ENCODE measurements at places on chromosomes 13 and 19.

DNA sequence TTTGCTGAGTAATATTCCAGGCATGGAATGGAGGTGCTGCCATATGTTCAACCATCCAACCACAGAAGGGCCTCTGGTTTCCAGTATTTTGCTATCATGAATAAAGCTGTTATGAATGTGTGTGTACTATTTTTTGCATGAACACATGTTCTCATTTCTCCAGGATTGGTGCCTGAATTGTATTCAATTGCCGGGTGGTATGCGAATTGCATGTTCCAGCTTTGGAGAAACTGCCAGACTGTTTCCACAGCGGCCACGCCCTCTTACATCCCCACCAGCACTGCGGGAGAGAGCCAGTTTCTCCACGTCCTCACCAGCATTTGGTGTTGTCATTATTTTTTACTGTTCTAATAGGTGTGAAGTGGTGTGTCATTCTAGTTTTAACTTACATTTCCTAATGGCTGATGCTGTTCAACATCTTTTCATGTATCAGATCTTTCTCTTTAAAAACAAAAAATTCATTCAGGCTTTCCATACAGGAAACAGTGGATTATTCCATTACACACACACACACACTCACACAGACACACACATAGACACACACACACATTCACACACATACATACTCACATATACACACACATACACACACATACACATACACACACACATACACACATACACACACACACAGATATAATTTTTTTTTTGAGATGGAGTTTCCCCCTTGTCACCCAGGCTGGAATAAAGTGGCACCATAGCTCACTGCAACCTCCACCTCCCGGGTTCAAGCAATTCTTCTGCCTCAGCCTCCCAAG, 154.1 kb downstream of the PTPRS start:
- no peak overlapping the region for H3K4me3 ChIP-seq
- no peak for DNase-seq
- no peaks in the 10 kb centered on the region for H3K36me3 ChIP-seq
- no peaks in the 10 kb centered on the region for H3K27me3 ChIP-seq
- no peaks in the 10 kb centered on the region for H3K4me1 ChIP-seq
- H3K27ac ChIP-seq: no peak overlapping the region

DNA sequence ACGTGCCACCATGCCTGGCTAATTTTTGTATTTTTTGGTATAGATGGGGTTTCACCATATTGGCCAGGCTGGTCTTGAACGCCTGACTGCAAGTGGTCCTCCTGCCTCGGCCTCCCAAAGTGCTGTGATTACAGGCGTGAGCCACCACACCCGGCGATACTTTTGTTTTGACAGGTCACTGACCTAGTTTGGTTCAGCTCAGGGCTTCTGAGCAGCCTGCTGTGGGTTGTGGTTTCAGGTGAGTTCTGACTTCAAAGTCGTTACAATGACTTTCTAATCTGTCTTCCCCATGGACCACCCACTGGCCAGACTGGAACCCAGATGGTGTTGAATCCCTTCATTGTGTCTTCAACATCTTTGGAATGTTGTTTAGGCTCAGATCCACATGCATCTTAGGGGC, 73.8 kb downstream of the TRPM4 start:
- H3K4me1 ChIP-seq: no peaks in the 10 kb centered on the region
- no peaks in the 10 kb centered on the region for H3K36me3 ChIP-seq
- no peak for DNase-seq
- H3K4me3 ChIP-seq: no peak overlapping the region
- no peak overlapping the region for H3K27ac ChIP-seq

- peaks cover 2% of the 10 kb centered on the region for H3K4me1 ChIP-seq
- H3K27me3 ChIP-seq: peaks cover 6% of the 10 kb centered on the region
- H3K36me3 ChIP-seq: no peaks in the 10 kb centered on the region
- DNase-seq: no peak
- H3K4me3 ChIP-seq: no peak overlapping the region
- H3K27ac ChIP-seq: no peak overlapping the region
These were observed 3.5 kb upstream of the DLEU7 start for GRCh38 chr13:50846861-50847475.

- peaks cover 45% of the 10 kb centered on the region for H3K36me3 ChIP-seq
- H3K4me3 ChIP-seq: no peak overlapping the region
- H3K27me3 ChIP-seq: no peaks in the 10 kb centered on the region
- H3K4me1 ChIP-seq: no peaks in the 10 kb centered on the region
- H3K27ac ChIP-seq: no peak overlapping the region
- DNase-seq: no peak
These were observed 17.8 kb downstream of the ZNF507 start for GRCh38 chr19:32363175-32363574.

All from H1 (cell line).